ENCODE measurements at places on chromosomes 3 and 15. TPM values are rescaled to one million over a fixed set of nuclear protein-coding genes. Genes with fewer than 3 reads are reported as not detected.
A peak's percentile ranks its signal among the peaks of the same experiment; 100 is the strongest.

DNA sequence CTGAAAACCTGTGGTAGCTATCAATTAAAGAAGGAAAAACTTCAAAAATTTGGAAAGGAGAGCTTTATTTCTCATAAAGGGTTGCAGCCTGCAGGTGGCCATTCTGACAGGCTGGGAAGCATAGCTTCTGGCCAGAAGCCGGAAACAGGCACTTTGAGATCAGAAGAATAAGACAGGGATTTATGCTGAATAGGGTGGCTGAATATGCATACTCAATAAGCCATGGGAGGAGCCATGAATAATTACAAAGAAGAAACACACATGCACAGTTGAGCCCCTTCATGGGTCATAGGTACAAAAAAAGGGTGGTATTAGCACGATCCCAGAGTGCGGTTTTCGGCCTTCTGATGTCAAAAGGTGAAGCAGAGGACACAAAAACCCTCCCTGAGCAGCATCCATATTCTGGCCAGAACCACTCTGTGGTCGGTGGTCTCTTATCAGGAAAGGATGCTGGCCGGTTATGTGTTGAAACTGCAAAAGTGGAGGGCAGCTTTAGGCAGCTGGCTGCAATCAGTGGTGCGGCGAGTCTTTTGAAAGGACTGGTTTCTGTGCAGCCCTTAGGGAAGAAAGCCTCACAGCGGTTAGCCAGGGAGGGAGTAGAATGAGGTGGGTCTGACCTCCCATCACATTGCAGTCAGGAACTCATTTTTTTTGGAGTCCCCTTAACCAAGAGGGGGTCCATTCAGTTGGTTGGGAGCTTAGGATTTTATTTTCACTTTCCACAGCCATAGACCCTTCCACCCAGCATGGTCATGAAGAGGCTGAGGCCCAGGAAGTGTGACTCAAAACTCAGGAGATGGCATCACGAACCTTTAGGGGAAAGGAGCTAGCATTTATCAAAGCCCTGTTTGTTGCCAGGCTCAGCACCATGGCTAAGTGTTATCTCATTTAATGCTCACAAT is 34.7 kb upstream of the CCDC174 start:
- DNase-seq, result no peak

DNA sequence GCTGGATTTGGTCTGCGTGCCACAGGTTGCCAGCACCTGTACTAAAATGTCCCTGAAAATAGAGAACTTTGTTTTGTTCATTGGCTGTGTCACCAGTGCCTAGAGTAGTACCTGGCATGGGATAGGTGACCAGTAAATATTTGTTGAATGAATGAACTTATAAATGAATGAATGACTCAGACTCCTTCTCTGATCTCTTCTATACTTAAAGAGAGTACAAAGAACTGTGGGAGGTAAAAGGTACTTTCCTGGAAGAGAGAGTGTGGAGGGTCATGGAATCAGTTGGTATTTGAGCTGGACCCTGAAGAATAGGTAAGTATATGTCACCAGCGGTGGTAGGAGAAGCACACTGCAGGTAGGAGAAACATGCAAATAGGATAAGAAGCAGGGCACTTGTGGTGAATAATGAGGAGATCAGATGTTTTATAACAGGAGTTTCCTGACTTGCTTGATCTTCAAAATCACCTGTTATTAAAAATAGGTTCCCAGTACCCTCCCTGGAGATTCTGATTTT is 149.4 kb downstream of the LPP start:
- DNase-seq, result no peak

DNA sequence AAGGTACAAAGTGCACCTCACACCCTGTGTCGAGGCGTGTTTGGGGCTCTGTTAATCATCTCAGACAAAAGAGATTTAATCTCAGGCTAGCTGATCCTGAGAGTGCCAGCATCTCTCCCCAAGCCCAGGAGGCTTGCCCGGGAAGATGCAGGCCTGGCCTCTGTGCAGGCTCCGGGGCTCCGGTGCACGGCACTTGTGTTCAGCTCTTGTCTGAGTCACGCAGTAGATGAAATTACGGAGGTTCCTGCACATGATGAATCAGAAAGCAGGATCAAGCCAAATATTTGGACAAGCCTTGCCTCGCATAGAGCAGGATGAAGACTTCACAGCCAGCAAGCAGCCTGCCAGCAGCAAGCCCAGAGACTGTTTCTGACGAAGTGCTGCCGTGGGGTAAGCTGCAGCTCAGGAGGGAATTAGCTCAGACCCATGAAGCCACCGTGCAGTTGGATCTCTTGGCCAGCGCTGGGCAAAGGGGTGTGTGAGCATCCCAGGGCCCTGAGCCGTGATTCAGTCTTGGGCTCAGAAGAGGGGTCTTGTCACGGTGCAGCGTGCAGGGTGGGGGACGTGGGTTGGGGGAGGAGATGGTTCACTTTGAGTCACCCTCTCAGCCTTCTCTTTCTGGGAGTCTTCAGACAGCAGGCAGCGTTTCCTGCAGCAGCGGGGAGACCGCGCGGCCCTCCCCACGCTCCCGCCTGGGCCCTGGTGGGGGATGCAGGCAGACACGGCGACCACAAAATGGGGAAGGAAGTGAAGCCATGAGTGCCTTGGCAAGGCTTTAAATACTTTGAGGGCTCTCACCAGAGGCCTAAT is 89.2 kb upstream of the MEF2A start:
- DNase-seq, result peak; percentile 94

DNA sequence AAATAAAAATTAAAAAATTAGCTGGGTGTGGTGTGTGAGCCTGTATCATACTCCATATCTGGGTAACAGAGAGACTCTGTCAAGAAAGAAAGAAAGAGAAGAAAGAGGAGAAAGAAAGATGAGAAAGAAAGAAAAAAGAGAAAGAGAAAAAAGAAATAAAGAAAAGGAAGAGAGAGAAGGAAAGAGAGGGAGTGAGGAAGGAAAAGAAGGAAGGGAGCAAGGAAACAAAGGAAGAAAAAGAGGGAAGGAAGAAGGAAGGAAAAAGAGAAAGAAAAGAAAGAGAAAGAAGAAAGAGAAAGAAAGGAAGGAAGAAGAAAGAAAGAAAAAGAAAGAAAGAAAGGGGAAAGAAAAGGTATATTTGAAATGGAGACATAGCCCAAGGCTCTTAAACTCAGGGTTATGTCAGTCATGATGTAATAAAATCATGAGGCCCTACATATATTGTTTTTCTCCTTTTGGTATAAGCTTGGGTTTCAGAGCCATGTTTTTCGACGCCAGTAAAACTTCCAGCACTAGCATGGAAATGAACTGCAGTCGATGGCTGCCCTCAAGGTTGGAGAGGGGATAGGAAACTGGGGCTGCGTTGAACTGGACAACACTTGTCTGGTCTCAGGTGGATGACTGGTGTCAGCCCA is 38.0 kb upstream of the RFTN1 start:
- no peak for DNase-seq

- DNase-seq, result no peak
These were observed 62.3 kb upstream of the GATA2 start for GRCh38 chr3:128555098-128555825.

DNA sequence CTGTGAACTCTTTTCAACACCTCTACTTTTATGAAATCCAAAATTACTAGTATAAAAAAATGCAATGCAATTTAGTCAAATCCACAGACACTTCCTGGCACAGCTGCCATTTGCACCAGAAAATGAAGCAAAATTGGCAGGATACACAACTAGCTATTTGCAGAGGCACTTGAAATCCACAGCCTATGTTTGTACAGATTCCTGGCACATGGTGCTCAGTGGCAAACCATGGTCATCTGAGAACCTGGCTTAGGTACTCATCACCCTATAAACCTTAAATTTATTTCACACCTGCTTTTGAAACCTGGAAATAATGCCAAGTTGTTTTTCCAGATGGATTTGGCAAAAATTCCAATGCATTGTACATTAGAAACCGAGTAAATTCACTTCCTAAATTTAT is 20.2 kb upstream of the PPM1L start:
- no peak for DNase-seq

The SLC38A3 gene
- polyA plus RNA-seq, result 0.17 TPM

DNA sequence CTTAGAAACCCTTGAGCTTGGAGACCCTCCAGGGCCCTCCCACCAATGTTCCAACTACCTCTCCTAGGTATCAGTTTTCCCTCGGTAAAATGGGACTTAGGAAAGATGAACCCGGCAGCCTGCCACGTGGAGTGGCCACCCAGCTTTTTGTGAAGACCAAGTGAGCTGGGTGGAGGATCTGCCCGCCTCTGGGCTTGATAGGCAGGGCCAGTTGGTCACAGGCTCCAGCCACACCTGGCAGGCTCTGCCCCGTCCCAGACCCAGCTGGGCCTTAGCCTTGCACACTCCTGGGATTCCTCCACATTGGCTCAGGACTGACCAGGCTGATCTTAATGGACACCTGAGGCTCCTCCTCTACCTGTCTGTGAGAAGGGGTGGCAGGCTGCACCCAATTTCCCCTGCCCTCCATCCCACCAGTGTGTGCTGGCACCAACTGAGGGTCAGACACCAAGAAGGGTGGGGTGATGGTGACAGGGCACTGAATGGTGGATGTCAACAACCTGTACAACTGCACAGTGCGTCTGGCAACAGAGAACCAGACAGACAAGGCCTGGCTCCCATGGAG is 761 bp upstream of the GRIP2 start:
- no peak for DNase-seq

GRCh38 chr3:158671821-158672214 is 630 bp downstream of the LXN start:
- DNase-seq, result no peak

- DNase-seq, result no peak
These were observed 372.0 kb upstream of the ATP10A start for GRCh38 chr15:26234976-26235767.

The UBE2E2 gene
- 40.2 TPM for polyA plus RNA-seq

- DNase-seq, result no peak
These were observed 612 bp downstream of the APPL1 start for GRCh38 chr3:57227930-57228751.

GRCh38 chr3:194607592-194608389 is 25.4 kb downstream of the TMEM44 start:
- no peak for DNase-seq

The ZNF385D gene
- polyA plus RNA-seq, result 2.2 TPM

GRCh38 chr3:131079086-131079485 is 52.4 kb downstream of the NEK11 start:
- no peak for DNase-seq

DNA sequence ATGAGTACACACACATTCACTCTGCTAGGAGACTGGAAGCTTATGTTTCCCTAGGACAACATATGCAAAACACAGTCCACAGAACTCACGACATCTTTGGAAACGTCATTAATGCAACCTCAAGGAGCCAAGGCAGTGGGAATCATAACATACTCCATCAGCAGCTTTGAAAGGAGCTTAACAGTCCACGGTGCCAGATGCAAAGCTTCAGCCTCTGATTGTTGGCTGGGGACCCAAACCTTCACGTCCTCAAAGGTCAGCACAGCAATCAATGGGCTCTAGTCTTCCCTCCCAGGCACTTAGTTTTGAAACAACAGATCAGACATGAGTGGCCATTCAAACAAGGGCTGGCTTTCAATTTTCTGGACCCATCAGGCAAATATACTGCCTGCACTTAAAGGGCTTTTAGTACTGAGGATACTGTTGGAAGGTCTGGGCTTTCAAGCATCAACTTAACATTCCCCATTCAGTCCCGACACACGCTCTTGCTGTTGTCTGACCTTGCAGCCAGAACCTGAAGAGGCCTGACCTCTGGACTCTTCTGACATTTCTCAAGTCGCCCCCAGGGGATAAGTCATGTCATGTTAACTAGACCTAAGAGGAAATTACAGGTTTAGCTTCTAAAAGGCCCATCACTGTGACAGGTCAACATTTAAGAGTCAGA is 223.0 kb downstream of the PDZRN3 start:
- no peak for DNase-seq

DNA sequence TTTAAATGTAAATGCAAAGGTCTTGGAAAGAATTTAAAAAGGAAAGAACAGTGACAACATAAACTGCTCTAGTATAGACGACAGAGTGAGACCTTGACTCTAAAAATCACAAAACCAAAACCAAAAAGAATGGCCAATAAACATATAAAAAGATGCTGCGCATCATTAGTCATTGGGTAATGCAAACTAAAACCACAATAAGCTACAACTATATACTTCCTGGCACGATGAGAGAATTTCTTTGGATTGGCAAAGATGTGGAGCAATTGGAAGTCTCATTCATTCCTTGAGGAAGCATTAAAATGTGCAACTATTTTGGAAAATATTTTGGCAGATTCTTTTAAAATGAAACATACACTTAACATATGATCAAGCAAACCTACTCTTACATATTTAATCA is 98.7 kb upstream of the ZPLD1 start:
- DNase-seq, result no peak

The BTLA gene
- not detected for polyA plus RNA-seq

DNA sequence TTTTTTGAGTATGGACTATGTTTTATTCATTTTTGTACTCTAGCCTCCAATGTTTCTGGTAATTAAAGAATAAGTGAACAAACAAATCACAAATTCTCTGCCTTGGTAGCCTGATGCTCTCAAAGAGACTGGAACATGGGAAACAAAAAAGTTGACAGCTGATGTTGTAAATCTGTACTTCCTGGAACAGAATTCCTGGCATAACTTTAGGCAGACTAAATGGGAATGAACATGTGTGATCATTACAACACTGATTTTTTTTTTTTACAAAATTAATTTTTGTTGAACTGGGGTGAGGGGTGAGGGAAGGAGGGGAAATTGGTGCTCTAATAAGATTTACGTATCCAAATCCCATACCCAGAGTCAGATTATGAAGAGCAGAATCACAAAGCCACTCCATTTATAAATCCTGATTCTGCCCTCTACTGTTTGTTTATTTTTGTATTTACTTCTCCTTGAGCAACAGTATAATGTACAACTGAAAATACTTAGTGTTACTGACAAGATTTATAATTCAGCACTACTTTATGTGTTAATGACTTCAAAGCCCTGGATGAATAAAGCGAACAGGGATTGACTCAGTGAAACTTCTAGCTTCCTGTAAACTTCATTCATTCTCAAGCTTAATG is 165.0 kb downstream of the FRMD5 start:
- DNase-seq, result no peak

The ITGA11 gene
- polyA plus RNA-seq, result 47.2 TPM

The THSD4 gene
- polyA plus RNA-seq, result 13.4 TPM

The AAGAB gene
- 51.4 TPM for polyA plus RNA-seq

The MUC13 gene
- polyA plus RNA-seq, result not detected

- no peak for DNase-seq
These were observed 39.3 kb downstream of the CHCHD6 start for GRCh38 chr3:126743350-126743749.

The HACL1 gene
- polyA plus RNA-seq, result 32.4 TPM

DNA sequence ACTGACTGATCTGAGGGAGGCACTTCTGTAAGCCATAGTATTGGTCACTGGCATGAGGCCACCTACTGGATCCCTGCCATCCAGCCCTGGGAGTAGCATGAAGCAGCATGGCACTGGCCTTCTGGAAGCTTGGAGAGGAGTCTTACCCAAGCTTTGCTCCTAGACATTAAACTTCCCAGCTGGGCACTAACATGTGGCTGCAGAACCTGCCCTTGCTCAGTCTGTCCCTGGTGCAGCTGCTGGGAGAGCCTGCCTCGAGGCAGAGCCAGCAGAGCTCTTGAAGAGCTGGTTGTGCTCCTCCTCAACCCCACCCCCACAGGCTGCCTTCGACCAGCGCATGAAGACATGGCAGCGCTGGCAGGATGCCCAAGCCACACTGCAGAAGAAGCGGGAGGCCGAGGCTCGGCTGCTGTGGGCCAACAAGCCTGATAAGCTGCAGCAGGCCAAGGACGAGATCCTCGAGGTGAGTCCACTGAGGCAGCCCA is 17.1 kb upstream of the SNX22 start:
- no peak for DNase-seq

GRCh38 chr15:48721061-48721810 is 75.7 kb upstream of the FBN1 start:
- DNase-seq, result no peak
